Aorta (tissue), 5 donors: ENCODE measurements at places on chromosomes 3 and 15.
A peak's percentile ranks its signal among the peaks of the same experiment; 100 is the strongest.

- DNase-seq: peak; percentile 50
Measured at GRCh38 chr15:84749111-84749991, 959 bp downstream of the ZNF592 start.

DNA sequence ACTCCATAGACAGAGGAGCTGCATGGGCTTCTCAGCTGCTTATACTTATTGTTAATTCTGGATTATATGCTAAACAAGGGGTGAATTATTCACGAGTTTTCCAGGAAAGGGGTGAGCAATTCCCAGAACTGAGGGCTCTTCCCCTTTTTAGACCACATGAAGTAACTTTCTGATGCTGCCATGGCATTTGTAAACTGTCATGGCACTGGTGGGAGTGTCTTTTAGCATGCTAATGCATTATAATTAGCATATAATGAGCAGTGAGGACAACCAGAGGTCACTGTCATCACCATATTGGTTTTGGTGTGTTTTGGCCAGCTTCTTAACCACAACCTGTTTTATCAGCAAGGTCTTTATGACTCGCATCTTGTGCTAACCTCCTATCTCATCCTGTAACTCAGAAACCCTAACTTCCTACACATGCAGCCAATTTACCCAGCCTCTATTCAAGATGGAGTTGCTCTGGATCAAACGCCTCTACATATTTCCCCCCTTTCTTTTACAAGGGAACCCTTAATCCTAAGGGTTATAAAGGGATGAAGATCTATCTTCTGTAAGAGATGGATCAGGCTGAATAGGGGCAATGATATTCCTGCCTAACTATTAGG lies 12.1 kb upstream of the DMXL2 start:
- DNase-seq: no peak

- DNase-seq: no peak
Measured at GRCh38 chr3:172355836-172356235, 92.4 kb downstream of the GHSR start.

GRCh38 chr3:182713111-182713510 lies 80.2 kb upstream of the ATP11B start:
- DNase-seq: no peak

DNA sequence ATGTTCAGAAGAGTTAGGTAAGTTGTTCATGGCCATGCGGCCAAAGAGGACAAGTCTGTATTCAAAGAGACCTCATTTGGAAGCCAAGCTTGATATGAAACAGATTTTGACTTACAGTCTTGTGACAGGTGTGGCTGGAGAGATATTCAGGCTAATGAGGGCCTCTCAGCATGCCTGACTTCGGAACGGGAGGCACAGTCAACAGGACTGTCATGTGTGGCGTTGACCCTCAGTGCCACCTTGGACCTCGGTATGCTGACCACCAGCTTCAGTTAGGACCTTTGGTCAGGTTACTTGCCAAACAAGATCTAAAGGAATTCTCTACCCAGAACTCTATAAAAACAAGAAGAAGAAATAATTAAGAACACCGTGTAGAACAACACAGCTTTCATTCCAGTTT lies 124.1 kb downstream of the CHST2 start:
- DNase-seq: no peak

DNA sequence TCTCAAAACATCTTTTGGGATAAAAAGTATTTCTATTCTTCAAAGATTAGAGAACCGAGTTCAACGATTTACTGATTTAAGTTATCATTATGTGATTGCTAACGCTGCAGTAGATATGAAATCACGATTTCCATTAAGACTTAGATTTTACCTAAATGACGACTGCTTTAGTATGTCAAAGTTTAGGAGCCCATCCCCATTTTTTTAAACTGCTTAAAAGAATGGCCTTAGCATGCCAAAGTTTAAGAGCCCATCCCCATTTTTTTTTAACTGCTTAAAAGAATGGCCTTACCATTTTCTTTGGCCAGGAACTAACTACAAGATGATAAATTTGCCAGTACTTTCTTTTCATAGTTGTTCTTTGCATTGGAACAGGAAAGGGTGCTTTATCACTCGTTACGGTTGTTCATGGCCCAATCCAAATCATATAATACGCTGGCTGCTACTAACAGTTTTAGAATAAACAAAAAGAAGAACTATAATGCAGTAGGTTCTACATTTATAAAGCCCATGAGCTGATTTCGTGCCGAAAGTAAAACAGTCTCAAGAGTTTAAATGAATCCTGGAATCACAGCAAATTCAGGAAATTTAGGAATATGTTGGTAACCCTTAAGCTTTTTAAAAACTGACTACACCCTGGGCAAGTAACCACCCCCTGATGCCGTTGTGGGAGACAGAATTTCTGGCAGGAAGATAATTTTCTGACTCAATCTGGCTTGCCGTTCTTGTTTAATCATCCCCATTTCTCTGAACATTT lies 869 bp upstream of the TSC22D2 start:
- DNase-seq: no peak

GRCh38 chr3:132071043-132071442 lies 36.2 kb upstream of the CPNE4 start:
- no peak for DNase-seq

DNA sequence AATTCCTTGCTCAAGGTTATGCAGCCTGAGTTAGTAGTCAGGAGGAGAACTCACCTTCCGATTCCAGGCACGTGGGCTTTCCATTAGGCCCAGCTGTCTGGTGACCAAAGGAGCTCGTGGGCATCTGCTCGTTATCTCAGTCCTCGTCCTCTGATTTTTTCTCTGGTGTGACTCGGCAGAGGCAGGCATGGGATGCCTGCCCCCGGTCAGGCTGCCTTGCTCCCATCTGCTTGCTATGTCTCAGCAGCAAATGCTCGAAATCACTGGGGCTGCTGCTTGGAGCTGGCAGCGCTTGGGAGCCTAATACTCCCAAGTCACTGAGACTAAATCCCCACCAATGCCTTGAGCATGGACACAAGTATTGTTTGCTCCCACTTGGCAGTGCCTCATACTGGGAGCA lies 84.5 kb upstream of the NMNAT3 start:
- no peak for DNase-seq

GRCh38 chr15:78239811-78240210 lies 5.4 kb upstream of the ACSBG1 start:
- DNase-seq: no peak

GRCh38 chr3:170470063-170471016 lies 51.7 kb downstream of the CLDN11 start:
- DNase-seq: no peak

GRCh38 chr3:112134335-112135124 lies 1.5 kb upstream of the GCSAM start:
- no peak for DNase-seq

- no peak for DNase-seq
Measured at GRCh38 chr3:67898916-67899315, 244.5 kb upstream of the SUCLG2 start.

GRCh38 chr3:108036401-108036800 lies 54.4 kb downstream of the CD47 start:
- no peak for DNase-seq
